ENCODE measurements at places on chromosomes 4 and X. TPM values are rescaled to one million over a fixed set of nuclear protein-coding genes. Genes with fewer than 3 reads are reported as not detected.

The CXorf65 gene
- total RNA-seq = not detected

The TAB3 gene
- total RNA-seq = 42.9 TPM

The PWWP3B gene
- 1.4 TPM for total RNA-seq

The DNAAF6 gene
- total RNA-seq = not detected

The NWD2 gene
- 0.05 TPM for total RNA-seq

GRCh38 chrX:64206556-64207162 is 1.2 kb upstream of the AMER1 start:
- no peak for DNase-seq

DNA sequence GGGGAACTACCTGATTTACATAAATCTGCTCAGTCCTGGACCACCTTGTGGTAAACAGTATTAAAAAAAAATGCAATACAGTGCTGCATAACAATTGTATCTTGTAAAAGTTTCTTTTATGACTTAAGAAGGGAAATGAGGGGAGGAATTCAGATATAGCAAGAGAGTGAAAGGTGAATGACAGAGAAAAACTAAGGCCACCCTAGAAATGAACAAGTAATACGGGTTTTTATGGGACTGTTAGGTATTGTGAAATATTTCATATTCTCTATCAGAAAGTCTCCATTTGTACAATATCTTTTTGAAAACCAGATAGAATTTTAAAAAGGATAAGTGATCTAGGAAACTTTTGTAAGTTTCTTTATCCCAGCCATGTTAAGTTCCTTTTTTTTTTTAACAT is 69.7 kb upstream of the NOCT start:
- DNase-seq = no peak

- DNase-seq = no peak
These were observed 46.4 kb downstream of the SLC16A2 start for GRCh38 chrX:74467656-74468055.

DNA sequence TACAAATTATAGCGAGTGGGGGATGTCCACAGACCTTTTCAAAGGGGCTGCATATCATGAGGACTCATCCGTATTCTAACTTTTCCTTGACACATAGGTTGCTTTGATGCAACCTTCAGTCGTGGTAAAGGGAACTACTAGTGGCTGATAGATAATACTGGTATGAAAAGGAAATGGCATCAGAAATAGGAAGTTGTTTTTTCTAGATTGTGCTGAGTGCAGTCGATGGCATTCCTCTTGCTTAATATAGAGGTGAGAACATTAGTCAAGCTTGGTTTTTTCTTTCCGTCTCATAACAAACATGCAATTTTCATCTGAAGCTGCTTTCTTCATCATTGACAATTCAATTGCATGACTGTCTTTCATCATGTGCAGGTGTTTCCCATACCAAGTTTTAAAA is 16.6 kb downstream of the ENPEP start:
- no peak for DNase-seq

- no peak for DNase-seq
These were observed 135.5 kb downstream of the ARHGAP24 start for GRCh38 chr4:85610450-85610849.

DNA sequence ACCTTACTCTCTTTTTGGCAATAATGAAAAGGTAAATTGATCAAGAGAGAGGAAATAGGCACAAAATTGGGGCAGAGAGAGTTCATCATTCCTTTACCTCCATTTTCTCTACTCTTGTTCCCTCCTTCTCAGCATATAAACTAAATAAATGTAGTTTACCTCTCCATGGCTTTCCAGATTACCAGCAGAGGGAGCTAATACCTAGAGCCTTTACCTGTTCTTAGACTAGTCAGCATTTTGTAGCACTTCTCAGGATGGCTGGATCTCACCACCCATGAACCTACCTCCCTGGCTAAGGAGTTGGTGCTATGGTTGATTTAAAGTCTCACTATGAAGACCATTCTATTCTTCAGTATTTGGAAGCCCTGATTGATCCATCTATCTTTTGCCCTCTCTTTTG is 15.7 kb downstream of the OFD1 start:
- no peak for DNase-seq

GRCh38 chr4:41638203-41638602 is 100.2 kb downstream of the LIMCH1 start:
- no peak for DNase-seq

- no peak for DNase-seq
These were observed 115.3 kb downstream of the ATP8A1 start for GRCh38 chr4:42541647-42542046.

DNA sequence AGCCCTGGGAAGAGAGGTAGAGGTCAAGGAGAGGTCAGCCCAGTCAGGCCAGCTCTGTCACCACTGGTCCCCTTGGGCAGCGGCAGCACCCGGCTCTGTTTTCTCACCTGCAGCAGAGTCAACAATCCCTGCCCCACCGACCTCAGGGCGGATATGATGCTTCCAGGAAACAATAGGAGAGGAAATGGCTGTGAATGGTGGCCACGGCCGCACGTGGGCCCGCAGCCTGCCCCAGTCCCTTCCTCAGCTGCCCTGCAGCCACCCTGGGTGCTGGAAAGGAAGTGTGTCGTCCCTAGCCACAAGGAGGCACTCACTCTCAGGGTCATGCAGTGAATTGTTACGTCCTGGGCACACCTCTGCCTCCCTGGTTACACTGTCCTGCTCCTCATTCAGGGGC is 92.5 kb upstream of the ENPP6 start:
- DNase-seq = no peak
